Hematopoietic multipotent progenitor cell treated with erythropoietin and hydrocortisone succinate and interleukin-3 and kit ligand, for 6 days (in vitro differentiated cells): ENCODE measurements at places on chromosomes 13 and 19.

- no peak for DNase-seq
Observed at GRCh38 chr13:106468207-106468606, 67.3 kb downstream of the EFNB2 start.

- no peak for DNase-seq
Observed at GRCh38 chr13:77000475-77000874, 8.6 kb downstream of the CLN5 start.

- peak; percentile 37 for DNase-seq
Observed at GRCh38 chr19:328025-328505, 16.5 kb downstream of the MIER2 start.

GRCh38 chr19:3945838-3946237 is 13.0 kb downstream of the NMRK2 start:
- DNase-seq, result no peak

DNA sequence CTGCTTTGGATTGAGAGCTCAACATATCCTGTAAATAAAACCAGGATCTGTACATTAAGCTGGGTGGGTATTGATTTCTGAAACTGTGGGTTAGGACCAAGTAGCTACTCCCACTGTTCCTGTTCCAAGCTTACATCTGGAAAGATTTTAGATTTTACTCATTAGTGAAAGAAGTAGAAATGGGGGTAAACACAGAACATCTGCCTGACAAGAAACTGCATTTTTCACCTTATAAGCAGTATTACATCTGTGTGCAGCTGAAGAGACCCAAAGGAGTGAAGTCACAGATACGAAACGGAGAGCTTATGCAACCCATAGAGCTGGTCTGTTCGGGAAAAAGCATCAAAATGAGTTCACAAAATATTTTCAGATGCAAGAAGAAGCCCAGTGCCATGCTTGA is 235.2 kb downstream of the SLITRK5 start:
- DNase-seq, result no peak

DNA sequence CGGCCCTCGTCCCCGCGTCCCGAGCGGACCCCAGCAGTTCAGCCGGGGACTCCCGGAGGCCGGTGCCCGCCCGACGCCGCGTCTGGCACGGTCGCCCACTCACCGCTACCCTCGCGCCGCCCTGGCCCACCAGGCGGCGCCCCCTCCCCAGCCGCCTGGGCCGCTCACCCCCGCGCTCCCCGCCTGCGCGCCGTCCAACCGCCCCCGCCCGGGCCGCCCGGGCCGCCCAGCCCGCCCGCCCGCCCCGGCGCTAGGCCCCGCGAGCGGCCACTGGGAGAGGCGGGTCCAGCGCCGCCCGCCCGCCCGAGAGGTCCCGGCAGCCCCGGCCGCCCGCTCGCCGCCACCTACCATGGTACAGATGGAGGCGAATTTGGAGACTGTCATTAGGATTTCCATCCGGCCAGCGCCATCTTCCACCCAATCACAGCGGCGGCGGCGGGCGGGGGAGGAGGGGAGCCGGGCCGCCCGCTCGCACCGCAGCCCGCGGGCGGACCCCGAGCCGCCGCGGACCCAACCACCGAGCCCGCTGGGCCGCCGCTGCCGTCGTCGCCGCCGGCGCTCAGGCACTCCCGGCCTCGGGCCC is at the start of gene USP12:
Gene USP12, minus strand, starts transcription at position 568 of the 583 bp plus-strand sequence. Its CDS starts 172 bp downstream, at position 396.
- peak; percentile 36 for DNase-seq

GRCh38 chr13:33195693-33196464 is 89.7 kb downstream of the STARD13 start:
- DNase-seq, result no peak

DNA sequence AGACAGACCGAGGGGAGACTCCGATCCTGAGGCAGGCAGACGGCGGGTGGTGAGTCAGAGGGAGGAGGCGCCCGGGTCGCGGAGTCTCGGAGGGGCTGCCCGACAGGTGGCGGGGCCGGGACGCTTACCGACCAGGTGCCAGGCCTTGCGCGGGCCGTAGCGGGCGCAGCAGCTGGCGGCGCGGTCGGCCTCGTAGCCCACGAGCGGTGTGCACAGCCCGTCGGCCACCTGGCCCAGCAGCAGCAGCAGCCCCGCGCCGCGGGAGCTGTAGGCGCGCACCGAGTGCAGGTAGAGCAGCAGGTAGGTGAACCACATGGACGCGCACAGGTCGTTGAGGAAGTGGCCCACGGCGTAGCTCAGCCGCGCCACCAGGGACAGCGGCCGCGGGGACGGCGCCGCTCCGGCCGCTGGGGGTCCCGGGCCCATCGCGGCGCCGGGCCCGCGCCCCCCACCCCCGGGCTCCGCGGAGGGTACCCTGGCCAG is 367 bp downstream of the MFSD12 start:
- DNase-seq, result peak; percentile 46

GRCh38 chr19:49073514-49074378 is 1.2 kb upstream of the KCNA7 start:
- DNase-seq, result peak; percentile 61

DNA sequence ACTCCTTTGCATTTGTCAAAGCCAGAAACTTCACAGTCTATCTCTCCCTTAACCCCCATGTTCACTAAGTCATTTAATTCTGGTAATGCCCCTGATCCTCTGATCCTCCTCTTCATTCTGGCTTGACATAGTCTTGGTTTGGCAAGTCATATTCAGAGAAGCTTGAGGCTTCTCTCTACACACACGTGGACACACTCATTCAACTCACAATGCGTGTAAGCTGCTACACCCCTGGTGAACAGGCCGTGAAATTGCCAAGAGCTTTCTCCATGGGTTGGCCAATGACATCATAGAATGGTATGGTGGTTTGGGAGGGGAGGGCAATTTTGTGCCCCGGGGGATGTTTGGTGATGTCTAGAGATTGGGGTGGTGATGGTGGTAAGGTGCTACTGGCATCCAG is 47.9 kb upstream of the FLT1 start:
- DNase-seq, result no peak

DNA sequence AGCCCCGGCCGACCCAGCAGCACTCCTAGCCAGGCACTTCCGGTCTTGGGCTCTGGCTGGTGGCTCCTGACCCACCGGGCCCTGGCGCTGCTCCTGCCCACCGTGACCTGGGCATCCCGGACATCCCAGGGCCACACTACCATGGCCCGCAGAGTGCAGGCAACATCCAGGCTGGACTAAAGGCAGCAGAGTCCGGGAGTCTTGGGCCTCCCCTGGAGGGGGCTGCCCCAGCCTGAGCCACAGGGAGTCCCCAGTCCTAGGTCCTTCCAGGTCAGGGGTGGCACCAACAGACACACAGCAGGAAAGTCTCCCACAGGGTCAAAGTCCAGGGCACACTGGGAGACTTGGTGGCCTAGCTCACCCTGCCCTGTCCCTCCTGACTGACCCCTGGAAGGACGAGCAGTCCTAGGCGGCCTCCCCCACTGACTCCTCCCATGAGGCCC is 10.8 kb downstream of the LSM4 start:
- DNase-seq, result no peak
